ENCODE measurements at places on chromosomes 11 and 22.

DNA sequence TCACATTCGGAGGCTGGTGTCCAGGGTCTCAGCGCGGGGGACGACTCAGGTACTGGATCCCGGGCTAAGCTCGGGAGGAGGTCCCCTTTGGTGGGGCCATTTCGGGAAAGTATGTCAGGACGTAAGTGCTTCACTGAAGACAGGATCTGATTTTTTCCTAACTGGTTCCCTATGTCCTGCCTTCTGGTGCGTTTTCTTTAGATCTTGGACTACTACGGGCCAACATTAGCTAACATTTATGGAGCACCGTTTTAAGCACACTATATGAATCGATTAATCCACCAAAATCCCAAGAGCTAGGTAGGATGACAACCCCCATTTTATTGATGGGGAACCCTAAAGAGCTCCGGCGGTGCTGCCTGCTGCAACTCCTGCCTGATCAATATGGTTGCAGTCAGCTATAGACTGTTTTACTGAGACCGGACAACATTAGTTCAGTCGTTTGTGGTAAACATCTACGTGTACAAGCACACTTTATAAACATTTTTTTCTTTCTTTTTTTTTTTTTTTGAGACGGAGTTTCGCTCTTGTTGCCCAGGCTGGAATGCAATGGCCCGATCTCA is 17.0 kb upstream of the WDR74 start:
- DNase-seq: no peak

GRCh38 chr11:120273432-120273831 is 33.5 kb downstream of the POU2F3 start:
- no peak for DNase-seq

DNA sequence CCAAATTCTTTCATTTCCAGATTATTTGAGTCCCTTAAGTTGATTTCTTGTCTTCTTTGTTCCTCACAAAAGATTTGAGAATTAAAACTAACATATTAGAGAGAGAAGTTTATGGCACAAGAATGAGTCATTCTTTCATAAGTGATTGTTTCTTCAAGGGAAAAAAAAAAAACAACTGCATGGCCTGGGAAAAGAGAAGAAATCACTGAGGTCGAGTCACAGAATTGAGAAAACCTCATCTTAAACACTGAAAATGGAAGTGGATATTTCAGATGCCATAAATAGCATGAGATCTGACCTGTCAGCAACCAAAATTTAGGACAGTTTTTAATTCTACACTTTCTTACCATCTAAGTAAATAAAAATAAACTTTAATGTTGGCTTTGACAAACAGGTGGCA is 87.2 kb downstream of the CWF19L2 start:
- DNase-seq: no peak

- no peak for DNase-seq
Observed at GRCh38 chr11:20362481-20362880, 1.0 kb upstream of the HTATIP2 start.

- DNase-seq: no peak
Observed at GRCh38 chr11:22079133-22079872, 113.6 kb upstream of the ANO5 start.

DNA sequence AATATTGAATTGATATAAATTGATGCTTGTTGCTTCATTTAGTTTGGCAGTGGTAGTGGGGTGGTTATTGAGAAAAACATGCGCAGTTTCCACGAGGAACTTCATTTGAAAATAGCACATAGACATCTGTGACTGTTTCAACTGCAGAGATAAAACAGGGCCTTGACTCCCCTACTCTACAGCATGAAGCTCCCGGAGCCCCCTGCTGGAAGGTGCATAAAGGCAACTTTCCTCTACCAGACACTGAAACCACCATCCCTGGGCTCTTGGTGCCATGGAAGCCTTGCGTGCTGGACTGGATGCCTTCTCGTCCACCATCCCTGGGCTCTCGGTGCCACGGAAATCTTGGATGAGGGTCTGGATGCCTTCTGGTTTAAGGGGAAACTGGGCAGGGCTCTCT is 195.9 kb downstream of the CSNK2A3 start:
- DNase-seq: no peak

- DNase-seq: no peak
Observed at GRCh38 chr11:78010304-78010703, 12.8 kb downstream of the KCTD14 start.

DNA sequence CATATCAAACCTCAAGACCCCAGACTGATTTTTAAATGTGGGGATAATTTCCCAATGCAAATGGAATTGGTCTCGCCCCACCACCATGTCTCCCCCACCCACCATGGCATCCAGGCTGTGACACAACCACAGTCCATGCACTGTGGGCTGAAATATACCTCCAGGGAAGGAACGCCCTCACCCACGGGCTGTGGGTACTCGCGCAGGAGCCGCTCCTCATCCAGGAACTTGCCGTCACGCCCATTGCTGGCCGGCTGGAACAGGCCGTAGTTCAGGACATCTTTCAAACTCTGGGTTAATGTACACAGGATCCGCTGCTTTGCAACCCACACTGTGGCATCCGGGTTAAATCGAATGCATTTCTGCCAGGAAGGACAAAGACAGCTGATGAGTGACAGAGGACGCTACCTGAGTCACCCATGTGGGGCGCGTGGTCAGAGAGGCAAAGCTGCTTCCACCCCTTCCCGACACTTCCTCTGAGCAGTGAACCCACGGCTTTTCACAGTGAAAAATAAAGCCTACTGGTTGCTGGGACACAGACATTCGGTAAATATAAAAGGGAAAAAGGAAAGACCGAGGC is 133.6 kb downstream of the SHANK2 start:
- no peak for DNase-seq

DNA sequence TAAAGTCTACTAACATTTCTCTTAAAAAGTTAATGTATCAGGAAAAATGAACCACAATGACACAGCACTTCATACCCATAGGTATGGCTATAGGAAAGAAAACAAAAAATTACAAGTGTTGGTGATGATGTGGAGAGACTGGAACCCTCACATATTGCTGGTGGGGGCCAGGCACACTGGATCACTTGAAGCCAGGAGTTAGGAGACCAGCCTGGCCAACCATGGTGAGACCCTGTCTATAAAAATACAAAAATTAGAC is 26.7 kb downstream of the TCF20 start:
- no peak for DNase-seq

DNA sequence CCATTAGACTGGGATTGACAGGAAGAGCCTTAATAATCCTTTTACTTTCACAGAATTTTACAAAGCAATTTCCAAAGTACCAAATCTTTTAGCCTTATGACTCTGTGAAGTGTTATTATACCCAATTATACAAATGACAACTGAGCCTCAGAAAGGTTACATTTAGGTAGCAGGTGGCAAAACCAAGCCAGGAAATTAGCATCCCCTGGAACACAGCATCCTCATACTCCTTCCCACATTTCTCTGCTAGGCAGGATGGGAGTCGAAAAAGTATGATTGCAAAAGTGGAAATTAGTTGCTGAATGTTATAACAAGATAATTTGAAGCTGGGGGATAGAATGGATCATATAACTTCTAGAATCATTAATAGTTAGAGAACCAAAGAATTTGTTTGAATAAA is 359.7 kb upstream of the PDGFD start:
- no peak for DNase-seq

DNA sequence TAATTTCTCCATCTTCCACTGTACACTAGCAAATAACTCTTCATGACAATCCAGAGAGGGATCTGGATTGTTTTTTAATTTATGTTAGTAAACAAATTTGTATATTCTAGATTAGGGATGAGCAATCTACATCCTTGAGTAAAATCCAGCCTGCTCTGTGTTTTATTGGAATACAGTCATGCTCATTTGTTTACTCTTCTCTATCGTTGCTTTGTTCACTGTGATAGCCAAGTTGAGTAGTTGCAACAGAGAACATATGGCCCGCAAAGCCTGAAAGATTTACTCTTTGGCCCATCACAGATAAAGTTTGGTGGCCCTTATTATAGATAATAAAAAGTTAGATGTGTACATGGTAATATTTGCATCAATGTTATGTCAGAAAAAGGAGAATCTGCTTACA is 6.2 kb upstream of the BLID start:
- no peak for DNase-seq

DNA sequence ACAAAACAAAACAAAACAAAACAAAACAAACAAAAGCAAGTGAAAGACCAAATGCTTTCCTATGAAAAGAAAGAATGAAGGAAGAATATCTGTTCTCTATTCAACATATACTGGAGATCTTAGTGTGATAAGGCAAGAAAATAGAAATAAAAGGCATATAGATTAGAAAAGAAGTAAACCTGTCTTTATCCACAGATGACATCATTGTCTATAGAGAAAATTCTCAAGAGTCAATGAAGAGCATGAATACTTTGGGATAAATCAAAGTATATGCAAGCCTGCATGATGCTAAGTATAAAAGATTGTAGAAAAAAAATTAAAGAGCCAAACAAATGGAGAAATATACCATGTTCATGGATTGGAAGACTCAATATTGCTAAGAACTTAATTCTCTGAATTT is 17.6 kb downstream of the C2CD3 start:
- DNase-seq: no peak

GRCh38 chr22:27557286-27558008 is 244.1 kb downstream of the MN1 start:
- DNase-seq: no peak

DNA sequence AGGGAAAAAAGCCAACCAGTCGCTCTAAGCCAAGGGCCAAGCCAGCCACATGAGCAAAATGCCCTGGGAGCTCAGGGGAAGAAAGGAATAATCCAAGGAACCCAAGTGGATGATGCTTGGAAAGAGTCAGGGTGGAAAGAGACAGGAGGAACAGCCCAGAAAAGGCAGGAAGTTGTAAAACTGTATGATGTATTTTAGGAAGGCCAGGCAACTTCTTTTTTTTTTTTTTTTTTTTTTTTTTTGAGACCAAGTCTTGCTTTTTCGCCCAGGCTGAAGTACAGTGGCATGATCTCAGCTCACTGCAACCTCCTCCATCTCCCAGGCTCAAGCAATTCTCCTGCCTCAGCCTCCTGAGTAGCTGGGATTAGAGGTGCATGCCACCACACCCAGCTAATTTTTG is 1.6 kb downstream of the LGALS12 start:
- DNase-seq: no peak

GRCh38 chr11:22444076-22444475 is 105.9 kb downstream of the SLC17A6 start:
- DNase-seq: no peak

- DNase-seq: no peak
Observed at GRCh38 chr11:12997168-12997567, 11.9 kb upstream of the RASSF10 start.

- DNase-seq: no peak
Observed at GRCh38 chr11:44693654-44694119, 33.1 kb upstream of the TSPAN18 start.

DNA sequence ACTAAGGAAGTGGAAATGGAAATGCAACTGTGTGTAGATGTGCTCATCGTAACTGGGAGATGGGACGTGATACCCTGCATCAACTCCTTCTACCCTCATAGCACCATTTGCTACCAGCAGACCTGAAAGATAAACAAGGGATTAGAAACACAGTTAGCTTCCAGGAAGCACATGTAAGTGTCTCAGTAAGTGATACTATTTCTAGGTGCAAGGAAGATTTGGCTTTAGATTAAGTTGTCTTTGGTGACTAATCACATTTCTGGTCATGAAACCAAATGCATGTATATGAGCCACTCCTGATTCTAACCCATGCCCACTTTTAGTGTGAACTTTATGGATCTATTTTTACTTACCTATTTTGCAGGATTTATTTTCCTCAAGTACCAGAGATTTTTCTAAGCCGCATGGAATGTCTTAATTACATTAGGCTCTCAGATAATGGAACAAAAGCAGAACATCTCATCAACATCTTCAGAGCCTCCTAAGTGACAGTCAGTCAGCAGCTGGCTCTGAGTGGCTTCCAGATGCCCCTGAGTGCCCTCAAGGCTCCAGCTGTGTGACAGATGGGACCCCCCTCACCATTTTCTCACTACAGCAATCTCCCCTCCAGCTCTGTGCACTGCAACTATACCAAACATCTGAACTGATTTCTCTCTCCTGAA is 21.2 kb downstream of the SLC5A12 start:
- no peak for DNase-seq

DNA sequence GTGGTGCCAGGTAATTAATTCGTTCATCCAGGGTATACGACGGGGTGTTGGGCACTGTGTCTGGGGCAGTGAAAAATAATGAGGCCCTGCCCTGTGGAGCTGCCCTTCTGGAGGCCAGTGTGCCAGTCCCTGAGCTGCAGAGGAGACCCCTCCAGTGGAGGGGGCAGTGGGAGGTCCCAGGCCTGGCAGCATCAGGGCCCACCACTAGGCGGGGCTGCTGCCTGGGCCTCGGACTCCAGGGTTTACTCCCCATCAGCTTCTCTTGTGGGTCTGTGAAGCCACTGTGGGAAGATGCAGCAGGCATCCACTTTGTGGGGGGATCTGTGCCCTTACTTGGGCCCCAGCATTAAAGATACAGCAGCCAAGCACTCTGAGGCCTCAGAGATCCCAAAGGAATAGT is 17.4 kb upstream of the TMPRSS6 start:
- no peak for DNase-seq

DNA sequence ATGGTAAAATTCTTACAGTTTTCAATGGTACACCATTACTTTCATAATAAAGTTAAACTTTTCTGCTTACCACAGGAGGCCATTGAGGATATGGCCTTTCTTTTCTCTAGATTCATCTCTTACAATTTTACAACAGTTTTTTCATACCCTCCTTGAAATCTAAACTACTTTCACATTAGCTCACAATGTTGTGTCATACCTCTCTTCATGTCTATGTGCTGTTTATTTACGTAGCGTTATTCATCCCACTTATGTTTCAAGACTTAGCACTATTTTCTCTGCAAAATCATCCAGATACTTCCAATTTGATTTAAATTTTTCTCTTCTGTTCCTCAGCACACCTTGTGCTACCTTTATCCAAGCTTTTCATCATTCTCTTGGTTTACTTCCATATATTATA is 123.3 kb downstream of the METTL15 start:
- DNase-seq: no peak
